ENCODE measurements at places on chromosomes 16 and 17. TPM values are rescaled to one million over a fixed set of nuclear protein-coding genes. Genes with fewer than 3 reads are reported as not detected.

EFCAB5 gene
- 1.1 TPM for total RNA-seq

- no peak for ATAC-seq
Measured at GRCh38 chr16:16908077-16908476, 529.1 kb downstream of the NPIPA7 start.

SERPINF2 gene
- total RNA-seq: 0.85 TPM

DNA sequence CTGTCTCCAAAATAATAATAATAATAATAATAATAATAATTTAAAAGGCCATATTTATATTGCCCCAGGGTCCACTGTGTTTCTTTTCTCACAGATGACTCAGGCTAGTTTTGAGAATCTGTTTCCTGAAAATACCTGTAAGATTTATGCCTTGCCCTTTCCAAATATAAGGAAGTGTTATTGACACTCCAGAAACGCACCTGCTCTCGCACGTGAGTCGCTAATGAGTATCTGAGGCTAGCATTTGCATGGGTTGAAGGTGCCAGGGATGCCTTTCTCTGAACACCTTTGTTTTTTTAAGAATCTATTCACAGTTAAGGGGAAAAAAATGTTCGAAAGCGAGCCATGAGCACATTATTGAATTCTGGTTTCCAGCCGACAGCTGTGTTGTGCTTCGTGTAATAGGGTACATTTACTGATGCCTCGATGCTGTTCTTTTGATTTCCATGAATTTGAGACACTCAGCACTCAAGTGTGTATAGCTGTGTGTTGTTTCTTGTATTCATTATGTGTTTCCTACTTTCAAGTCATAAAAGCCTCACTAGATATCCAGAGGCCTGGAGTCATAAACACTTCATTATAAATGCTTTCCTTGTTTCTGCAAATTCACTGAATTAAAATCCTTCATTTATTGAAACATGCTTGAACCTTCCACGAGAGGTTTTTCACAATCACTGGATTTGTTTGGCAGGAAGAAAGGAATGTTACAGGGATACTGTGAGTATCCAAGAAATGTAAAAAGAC is 45.0 kb upstream of the NOL11 start:
- ATAC-seq: no peak

- ATAC-seq: no peak
Measured at GRCh38 chr16:49055291-49055690, 226.3 kb downstream of the CBLN1 start.

DNA sequence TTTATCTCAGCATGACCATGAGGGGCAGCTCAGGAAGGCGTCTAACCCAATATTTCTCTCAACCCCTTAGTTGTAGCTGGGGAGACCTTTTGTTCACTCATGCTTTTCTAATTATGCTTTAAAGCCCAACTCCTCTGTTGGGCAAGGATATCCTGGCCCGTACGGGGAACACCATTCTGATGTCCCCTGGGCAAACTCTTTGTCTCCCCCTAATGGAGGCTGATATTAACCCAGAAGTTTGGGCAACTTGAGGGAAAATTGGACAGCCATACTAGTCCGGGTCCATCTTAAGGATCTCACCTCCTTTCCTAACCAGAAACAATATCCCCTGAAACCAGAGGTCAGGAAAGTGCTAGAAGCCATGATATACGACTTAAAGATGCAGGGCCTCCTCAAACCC is 143.7 kb upstream of the COX10 start:
- no peak for ATAC-seq

GRCh38 chr17:61486135-61487120 is 34.2 kb downstream of the TBX4 start:
- ATAC-seq: no peak

GRCh38 chr16:70512456-70512855 is 10.9 kb downstream of the COG4 start:
- no peak for ATAC-seq

- ATAC-seq: no peak
Measured at GRCh38 chr16:57132470-57132869, 40.1 kb downstream of the CPNE2 start.

- no peak for ATAC-seq
Measured at GRCh38 chr17:33373273-33373672, 80.2 kb upstream of the ASIC2 start.

- ATAC-seq: no peak
Measured at GRCh38 chr17:39916918-39917317, 1.5 kb downstream of the GSDMB start.

DNA sequence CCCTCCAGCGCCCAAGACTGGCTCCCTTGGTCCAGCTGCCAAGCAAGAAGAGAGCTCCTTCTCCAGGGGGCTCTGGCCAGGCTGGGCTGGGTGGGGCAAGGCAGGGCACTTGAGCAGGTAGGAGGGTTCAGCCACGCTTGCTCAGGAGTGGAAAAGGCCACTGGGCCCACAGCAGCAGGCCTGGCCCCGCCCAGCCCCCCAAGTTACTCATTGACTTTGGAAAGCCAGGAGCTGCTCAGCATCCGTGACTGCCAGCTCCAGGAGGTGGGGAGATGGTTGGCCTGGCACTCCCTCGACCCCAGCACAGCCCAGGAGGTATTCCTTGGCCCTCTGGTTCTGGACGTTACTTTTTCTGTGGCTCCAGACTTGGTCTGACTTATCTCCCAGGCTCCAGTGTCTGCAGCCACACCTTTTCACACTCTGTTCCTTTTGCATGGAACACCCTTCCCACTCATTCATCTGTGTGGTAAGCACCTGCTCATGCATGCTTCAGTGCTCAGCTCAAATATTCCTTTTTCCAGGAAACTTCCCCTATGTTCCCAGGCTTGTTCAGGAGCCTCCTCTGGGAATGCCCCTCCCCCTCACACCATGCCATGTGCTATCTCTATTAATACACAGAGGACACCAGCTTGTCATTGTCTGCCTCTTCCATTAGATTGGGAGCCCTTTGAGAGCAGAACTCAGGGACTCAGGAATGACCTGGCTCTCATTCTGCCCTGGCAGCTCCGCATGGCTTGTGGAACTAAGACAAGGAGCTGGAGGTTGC is at the start of gene CDH16:
Gene CDH16, minus strand, starts transcription at position 83 of the 766 bp plus-strand sequence. CDS start 820 bp downstream, outside the sequence.
- ATAC-seq: no peak

GSG1L gene
- total RNA-seq: not detected

- ATAC-seq: no peak
Measured at GRCh38 chr16:85568519-85568918, 44.6 kb upstream of the GSE1 start.

DNA sequence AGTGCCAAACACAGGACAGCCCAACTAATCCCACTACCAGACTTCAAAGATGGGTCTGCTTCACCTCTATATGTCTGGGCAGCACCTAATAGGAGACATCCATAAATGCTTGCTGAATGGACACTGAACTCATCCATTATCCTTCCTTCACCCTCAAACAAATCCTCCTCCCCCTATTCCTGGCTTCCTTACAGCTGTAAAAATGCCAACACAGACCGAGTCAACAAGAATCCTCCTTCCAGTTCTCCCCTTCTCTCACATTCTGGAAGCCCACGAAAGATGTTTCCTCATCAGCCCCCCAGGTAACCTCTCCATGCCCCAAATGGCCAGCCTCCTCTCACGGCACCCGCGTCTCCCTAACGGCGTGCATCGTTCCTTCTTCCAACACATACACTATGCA is 12.3 kb downstream of the PELP1 start:
- ATAC-seq: no peak

SPECC1 gene
- 5.7 TPM for total RNA-seq

- ATAC-seq: peak; percentile 40
Measured at GRCh38 chr17:48593126-48593829, at the start of gene HOXB5. HOXB5 (minus strand) TSS chr17:48593779; CDS start chr17:48593682, 97 bp downstream.

DNA sequence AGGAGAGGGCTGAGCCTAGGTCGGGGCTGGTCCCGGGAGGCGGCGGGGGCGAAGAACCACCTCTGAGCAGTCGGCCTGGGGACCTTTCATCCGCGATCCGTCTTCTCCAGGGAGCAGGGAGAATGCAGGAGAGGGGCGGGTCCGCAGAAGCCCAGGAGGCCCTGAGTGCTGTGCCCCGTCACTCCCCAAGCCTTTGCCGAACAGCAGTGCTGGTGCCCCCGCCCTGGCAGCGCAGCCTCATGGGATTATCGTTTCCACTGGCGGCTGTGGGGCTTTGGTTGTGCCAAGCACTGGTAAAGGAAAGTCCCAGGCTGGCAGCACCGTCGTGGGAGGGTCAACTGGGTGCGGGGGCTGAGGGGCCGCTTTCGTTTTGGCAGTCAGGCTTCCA is 631 bp downstream of the TBL3 start:
- no peak for ATAC-seq

ARL5C gene
- total RNA-seq: not detected

DNA sequence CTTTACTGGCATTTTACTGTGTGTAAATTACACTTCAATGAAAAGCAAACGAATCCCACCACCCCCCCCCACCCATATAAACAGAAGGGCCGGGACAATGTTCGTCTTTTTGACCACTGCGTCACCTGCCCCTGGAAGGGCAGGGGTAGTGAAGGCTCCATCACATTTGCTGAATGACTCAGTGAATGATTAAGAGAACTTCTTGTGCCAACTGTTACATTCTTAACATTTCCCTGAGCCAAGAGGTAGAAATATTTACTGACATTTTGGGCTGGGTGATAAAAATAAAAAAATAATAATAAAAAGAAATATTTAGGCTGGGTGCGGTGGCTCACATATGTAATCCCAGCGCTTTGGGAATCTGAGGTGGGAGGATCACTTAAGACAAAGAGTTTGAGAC is 24.1 kb downstream of the C16orf96 start:
- no peak for ATAC-seq

GRCh38 chr16:69865701-69866100 is 85.4 kb upstream of the CLEC18A start:
- ATAC-seq: no peak

DNA sequence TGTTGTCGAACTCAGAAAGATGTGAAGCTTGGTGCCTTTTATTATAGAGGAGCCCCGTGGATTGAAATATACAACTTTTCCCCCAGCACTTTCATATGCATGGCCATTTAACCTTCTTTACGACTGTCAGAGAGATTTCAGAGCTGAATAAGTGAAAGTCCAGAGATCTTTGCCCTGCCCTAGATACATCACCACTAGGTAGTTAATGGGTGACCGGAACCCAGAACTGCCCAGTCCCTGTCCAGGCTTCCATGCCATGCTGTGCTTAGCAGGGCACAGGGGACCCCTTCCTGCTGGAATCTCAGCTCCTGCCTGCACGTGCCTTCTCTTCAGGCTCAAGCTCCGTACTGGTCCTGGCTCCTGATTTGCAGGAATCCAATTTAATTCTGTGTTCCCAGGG is 32.2 kb downstream of the SRL start:
- no peak for ATAC-seq

ZFP90 gene
- 30.5 TPM for total RNA-seq

GRCh38 chr16:13885700-13886099 is 34.3 kb upstream of the ERCC4 start:
- no peak for ATAC-seq

DNA sequence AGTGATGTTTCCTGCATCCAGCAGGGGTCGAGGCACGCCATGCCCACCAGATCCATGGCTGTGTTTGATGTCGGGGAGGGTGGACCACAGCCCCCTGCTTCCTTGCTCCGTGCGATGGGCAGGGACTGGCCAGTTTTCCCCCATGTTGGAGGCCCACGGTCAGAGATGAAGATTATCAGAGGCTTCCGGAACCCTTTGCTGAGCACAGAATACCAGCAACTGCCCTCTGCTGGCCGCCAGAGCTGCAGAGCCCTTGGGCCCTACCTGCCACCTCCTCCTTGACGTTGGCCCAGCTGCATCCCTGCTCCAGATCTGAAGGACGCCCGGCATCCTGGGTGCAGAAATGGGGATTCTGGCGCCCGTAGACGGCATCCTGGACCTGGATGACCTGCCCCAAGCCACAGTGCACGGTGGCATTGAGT is 23.7 kb upstream of the BCO1 start:
- ATAC-seq: no peak

DNA sequence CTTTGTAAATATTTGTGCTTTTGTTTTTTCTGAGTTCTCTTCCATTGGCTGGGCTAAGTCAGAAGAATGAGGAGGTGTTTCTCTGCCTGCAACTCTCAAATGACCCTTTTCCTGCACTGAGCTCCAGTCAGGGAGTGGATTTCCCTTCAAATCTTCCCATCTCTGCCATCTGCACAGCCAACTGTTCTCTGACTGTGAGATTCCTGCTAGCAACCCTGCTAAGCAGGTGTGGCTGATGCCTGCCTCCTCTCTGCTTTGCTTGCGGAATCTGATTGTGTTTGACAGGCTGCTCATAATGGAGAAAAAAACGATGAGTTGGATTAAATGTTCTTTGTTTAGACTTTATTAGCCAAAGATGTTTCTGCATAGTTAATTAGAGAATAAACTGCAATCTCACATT is 519.8 kb downstream of the TMEM114 start:
- ATAC-seq: no peak

DNA sequence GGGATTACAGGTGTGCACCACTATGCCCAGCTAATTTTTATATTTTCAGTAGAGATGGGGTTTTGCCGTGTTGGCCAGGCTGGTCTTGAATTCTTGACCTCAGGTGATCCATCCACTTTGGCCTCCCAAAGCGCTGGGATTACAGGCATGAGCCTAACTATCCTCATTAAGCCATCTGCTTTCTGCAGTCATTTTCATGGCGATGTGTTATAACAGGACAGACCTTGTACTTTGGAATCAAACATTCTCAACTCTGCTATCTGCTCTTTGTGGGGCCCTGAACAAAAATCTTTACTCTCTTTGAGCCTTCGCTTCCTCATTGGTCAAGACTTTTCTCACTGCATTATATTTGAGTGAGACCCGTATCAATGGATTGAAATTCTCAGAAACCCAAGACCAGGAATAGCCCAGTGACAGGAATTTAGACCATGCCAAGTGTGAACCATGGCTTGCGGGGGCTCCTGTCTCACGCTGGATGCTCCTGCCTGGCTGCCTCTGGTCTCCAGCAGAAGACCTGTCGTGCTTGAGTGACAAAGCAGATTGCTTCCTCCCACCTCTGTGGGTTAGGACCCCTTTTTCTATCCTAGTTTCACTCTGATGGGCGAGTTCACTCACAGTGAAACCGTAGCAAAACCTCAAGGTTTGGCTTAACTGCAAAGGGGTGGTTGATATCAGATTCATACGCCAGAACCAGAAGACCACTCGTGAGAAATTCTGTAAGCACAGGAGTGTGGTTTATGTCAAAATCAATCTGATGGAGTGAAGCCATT is 519.1 kb downstream of the MAF start:
- ATAC-seq: peak; percentile 51

GRCh38 chr16:84478172-84478947 is 26.1 kb downstream of the MEAK7 start:
- ATAC-seq: peak; percentile 68

DNA sequence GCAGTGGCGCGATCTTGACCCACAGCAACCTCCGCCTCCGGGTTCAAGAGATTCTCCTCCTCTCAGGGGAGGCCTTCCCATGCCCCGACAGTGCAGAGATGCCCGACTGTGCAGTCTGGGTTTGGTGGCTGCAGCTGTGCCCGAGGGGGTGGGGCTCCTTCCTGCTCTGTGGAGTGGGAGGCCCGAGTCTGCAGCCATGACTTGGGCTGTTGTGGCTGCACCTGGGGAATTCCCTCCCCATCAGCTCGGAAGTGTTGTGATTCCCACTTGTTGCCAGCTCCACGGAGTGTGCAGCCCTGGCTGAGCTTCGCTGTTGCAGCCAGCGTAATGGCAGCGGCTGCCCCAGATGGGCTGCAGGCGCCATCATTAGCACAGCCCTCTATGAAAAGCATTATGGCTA is 66.4 kb upstream of the SMIM36 start:
- ATAC-seq: peak; percentile 43

ANKFN1 gene
- total RNA-seq: not detected

- ATAC-seq: peak; percentile 68
Measured at GRCh38 chr16:84593825-84594724, 23.8 kb downstream of the COTL1 start.
